ENCODE measurements at places on chromosomes 7 and 10. TPM values are rescaled to one million over a fixed set of nuclear protein-coding genes. Genes with fewer than 3 reads are reported as not detected.

GRCh38 chr7:158649279-158649678 lies 55.3 kb downstream of the NCAPG2 start:
- DNase-seq = no peak

GRCh38 chr7:39560408-39560807 lies 5.8 kb upstream of the YAE1 start:
- no peak for DNase-seq

DNA sequence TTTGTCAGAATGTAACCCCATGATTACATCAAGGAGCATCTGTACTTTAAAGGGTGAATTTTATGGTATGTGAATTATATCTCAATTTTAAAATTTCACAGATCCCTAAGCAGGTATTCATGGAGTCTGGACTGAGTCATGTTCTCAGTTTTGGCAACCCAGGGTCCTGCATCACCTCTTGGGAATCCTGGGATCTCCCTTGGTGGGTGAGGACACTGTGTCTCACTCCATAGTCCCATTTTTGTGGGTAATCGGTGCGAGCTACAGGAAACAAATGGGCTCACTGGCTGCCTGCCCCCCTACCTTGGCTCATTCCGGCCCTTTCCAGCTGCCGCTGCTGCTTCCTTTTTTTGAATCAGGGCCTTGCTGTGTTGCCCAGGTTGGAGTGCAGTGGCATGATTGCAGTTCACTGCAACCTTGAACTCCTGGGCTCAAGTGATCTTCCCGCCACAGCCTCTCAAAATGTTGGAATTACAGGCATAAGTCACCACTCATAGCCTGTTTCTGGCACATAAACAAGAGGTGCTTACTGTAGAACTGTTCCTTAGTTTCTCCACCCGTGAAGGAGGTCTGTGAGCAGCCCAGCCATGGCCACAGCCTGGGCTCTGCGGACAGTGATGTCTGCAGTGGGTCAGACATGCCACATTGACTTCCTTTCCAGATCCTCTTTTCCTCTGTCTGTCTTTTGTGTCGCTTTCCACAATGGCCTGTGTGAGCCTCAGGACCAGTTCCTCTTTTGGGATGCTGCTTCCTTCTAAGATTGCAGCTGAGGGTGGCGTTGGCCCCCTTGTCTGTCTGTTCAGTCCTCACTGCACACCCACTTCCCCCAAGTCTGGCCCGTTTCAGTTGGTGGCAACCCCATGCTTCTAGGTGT lies 14.5 kb downstream of the PALD1 start:
- no peak for DNase-seq

GRCh38 chr10:12350167-12350872 lies 973 bp downstream of the CAMK1D start:
- DNase-seq = peak; percentile 38

DNA sequence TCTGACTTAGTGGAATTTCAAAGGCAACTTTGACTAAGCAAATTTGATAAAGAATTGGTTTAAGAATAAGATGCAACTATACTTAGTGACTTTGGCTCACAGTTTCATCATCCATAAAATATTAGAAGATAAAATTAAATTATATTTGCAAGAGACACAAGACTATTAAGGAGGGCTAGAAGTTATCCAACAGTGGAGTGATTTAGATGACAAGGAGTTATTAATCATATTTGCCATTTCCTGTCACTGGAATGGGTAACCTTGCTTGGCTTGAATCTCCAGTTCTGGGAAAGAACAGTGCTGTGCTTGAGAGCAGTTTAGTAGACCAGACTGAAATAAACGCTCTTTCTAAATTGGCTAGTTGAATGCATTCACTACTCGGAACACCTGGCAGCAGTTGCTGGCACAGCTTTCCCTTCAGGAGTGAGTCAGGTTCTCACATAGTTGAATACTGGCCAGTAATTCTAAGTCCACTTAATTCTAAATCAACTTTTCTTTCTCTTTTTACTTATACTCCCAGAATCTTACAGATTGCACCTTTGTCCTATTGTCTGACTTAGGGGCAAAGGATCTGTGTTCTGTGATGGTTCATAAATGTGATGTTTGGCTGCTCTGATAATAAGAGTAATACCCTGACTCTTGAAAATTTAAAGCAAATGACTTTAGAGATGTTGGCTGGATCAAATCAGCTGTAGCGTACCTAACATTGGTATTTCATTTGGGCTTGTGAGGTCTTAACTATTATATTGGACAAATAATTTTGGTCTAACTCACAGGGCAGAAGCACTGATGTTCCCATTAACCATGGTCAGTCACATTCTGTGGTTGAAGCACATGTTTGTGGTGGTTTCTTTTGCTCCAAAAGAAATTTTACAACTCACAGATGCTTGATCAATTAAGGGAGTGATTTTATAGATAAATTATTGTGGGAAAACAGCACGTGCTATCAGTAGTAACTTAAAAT lies 16.6 kb downstream of the STMP1 start:
- no peak for DNase-seq

- peak; percentile 11 for DNase-seq
Measured at GRCh38 chr10:43044448-43044921, 32.4 kb upstream of the RET start.

GRCh38 chr10:110052916-110053315 lies 45.1 kb downstream of the ADD3 start:
- no peak for DNase-seq

DNA sequence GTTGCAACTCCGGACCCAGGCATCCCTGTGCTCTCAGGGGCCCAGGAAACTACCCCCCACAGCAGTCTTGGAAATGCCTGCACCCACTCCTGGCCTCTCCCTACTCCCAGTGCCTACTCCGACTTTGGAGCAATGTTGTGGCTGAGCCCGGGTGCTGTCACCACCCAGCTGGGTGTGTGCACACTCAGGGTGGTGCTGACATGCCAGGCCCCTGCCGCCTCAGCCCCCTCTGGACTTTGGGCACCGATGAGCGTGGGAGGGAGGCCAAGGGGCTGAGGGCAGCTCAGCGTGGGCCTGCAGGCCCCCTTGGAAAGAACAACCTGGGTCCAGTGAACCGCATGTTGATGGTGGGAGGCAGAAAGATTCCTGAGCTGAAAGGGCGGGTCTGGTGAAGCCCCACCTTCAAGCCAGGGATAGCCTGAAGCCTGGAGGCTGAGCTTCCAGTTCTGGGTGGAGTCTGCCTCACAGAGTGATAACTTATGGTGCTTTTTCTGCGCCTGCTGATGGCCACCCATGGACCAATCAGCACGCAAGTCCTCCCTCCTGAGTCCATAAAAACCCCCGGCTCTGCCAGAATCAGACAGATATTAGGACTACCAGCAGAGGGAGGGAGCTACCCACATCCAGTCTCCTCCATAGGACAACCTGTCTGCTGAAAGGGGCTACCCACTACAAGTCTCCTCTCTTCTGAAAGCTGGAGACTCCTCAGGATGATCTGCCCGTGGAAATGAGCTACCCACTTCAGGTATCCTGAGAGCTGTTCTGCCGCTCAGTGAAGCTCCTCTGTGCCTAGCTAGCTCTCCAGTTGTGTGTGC lies 380.4 kb upstream of the SORCS1 start:
- no peak for DNase-seq

DNA sequence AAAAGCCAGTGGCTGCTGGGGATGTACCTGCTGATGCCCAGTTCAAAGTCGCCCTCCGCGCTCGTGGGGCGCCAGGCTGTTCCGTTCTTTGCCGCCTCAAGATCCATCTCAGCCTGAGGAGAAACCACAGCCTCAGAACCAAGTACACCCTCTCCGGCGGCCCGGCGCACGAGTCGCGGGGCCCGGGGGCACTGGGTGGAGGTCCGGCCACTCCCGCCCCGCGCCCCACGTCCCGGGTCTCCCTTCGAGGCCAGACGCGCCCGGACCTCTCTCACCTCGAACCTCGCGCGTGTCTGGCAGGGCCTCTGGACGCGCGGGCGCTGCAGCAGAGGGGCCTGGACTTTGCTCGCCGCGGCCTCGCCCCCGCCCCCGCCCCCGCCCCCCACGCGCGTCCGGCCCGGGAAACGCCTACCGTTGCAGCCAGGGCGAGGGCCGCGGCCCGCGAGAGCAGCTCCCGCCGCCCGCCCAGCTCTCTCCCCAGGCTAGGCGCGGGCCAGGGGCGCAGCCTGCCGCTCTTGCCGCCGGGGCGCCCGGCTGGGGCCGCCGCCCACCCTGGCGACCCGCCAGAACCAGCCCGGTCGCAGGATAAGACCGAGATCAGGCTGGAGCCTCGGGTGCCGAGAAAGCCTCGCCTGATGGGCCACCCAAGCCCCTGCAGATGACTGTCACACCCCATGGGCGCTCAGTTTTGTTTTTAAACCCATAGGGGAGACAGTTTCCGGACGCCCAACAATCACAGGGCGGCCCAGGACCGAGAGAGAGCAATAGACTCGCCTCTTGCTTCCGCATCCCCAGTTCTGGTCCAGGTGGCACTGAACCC lies at the start of gene ABCB4:
TSS of gene ABCB4 (minus strand) at position 322 of the 820 bp plus-strand sequence. CDS start at position 107, 215 bp downstream.
- no peak for DNase-seq

GRCh38 chr10:117936976-117937375 lies 109.8 kb downstream of the RAB11FIP2 start:
- no peak for DNase-seq

- DNase-seq = no peak
Measured at GRCh38 chr7:15452670-15453069, 109.1 kb downstream of the AGMO start.

DNA sequence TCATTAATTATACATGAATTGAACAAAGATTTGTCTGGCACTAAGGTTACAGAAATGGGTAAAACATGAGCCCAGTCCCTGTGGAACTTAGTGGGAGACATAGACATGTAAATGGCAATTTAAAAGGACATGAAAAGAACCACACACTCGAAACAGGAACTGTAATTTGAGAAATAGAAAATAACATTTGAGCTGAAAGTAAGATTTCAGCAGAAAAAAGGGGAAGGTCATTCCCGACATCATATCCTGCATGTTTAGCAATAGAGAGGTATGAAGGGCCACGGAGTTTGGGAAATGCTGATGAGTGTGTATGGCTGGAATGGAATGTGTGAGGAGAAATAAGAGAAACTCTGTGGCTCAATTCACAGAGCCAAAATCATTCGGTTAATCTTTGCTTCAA lies 175.4 kb upstream of the AHR start:
- DNase-seq = no peak

DNA sequence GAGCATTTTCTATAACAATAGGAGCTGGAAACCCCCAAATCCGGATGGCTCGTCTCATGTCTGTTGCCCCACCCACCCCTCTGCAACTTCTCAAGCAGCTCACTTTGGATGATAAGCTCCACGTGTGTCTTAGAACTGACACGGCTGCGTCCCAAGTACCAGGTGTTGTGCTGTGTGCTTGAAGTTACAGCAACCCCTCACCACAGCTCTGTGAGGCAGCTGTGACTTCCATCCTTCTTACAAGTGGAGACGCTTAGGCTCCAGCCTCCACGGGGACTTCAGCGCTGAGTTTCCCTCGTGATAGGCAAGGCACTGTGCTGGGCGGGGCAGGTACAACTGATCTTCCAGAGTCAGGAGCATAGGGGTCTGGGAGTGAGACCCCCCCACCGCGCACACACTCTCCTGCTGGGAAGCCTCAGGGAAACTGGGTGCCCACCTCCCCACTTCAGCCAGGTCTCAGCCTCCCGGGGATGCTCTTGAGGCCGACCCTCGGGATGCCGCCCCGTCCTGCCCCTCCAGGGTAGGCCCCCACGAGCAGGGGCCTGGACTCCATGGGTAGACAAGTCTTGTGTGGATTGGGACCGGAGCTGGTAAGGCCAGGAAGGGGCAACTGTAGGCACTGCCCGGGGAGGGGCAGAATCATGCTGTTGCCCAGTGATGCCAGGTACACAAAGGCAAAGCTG lies 31.4 kb downstream of the EN2 start:
- no peak for DNase-seq

DNA sequence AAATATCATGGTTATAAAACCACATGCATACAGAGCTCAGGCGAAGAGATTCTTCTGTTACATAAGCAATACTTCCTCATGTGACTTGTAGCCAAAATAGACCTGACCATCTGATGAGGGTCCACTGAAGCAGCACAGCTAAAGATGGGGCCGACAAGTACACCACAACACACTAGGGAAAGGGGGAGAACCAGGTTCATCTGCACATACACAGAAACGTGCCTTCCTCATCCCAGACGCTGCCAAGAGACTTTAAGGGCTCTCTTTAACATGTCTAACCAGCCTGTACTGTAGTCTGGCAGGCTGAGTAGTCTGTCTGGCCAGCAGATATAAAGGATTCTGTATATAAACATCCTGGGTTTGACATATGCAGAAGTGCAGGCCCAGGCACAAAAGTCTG lies 30.3 kb downstream of the ERCC6 start:
- no peak for DNase-seq

GRCh38 chr10:14822879-14823755 lies 14.7 kb downstream of the CDNF start:
- DNase-seq = peak; percentile 69

DNA sequence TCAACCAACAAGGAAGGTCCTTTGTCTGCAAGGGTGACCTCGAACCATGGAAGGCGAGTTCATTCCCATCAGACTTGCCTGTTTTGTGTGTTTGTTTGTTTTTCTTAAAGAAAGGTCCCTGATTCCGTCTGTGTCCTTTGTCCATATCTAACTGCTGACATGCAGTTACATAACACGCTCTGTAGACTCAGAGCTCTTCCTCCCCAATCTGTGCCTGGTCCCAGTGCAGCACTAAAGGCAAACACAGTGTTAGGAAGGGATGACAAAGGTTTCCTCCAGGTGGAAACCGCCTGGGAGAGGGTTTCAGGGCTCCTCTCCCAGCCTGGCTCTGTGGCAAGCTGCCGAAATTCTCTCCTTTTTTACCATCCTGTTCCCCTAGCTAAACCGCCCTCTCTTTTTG lies 13.4 kb downstream of the JCAD start:
- DNase-seq = no peak

GRCh38 chr10:27369880-27370279 lies 129.3 kb upstream of the ACBD5 start:
- DNase-seq = no peak

Gene ASAH2
- 3.4 TPM for total RNA-seq

Gene LRRTM3
- total RNA-seq = not detected

Gene PKD2L1
- not detected for total RNA-seq

Gene PITRM1
- total RNA-seq = 70.6 TPM

Gene HSPA12A
- total RNA-seq = not detected

Gene ITIH5
- not detected for total RNA-seq

Gene ASIC3
- total RNA-seq = 5.7 TPM

Gene LBX1
- not detected for total RNA-seq

Gene INPP5A
- total RNA-seq = 18.6 TPM

Gene NEBL
- not detected for total RNA-seq
